A549 (cell line): ENCODE measurements at places on chromosomes 3 and 15. TPM values are rescaled to one million over a fixed set of nuclear protein-coding genes. Genes with fewer than 3 reads are reported as not detected.
A peak's percentile ranks its signal among the peaks of the same experiment; 100 is the strongest.

LMOD3 gene
- polyA plus RNA-seq = not detected in 3 replicates

RNF13 gene
- 39.0 to 46.2 TPM (median 44.5 TPM) in 3 replicates for polyA plus RNA-seq

MORC1 gene
- not detected in 3 replicates for polyA plus RNA-seq

TMEM202 gene
- not detected in 3 replicates for polyA plus RNA-seq

DNA sequence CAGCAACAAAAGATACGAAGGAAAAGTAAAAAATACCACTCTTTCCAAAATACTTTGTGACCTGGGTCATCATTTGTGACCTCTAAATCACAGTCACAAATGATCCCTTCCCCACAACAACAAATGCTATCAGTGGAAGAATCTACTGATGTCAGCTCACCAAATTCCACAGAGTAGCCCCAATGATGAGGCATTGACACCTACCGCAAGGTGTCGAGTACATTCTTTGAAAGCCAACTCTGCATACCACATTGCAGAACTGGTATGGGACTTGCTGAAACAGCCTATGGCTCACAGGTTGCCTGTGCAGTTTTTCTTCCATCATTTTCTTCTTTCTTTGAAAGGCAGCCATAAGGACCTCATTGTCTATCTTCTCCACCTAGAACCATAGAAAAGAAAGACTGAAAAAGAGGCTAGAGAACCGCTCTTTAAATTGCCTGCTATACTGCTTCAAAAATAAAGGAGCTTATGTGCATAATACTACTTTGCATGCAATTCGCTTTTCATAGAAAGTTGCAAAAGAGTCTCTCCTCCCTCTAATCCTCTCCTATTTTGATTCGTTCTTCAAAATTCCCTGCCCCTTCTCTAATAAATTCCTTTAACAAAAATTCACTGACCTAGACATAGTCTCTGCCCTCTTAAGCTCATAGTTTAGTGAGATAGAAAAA is 21.4 kb upstream of the KPNA1 start:
- DNase-seq = no peak

- DNase-seq = no peak
These were observed 53.6 kb upstream of the SNRPA1 start for GRCh38 chr15:101348643-101349042.

DNA sequence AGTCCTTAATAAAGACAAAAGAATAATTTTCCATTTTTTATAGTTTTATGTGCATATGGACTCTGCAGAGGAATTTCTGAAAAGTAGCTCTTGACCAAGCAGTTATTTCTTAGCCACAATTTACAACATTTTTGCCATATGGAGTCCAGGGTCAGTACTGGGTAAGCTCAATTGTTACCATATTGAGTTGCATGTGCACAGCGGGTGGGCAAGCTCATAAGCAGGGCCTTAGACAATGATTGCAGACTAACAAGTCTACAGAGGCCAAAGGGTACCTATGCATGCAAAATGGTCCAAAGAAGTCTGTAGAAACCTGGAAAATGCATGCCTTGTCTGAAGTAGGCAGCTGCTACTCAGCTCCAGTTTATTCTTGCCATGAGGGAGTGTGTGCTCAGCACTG is 19.0 kb upstream of the ARHGEF26 start:
- DNase-seq = no peak

DNA sequence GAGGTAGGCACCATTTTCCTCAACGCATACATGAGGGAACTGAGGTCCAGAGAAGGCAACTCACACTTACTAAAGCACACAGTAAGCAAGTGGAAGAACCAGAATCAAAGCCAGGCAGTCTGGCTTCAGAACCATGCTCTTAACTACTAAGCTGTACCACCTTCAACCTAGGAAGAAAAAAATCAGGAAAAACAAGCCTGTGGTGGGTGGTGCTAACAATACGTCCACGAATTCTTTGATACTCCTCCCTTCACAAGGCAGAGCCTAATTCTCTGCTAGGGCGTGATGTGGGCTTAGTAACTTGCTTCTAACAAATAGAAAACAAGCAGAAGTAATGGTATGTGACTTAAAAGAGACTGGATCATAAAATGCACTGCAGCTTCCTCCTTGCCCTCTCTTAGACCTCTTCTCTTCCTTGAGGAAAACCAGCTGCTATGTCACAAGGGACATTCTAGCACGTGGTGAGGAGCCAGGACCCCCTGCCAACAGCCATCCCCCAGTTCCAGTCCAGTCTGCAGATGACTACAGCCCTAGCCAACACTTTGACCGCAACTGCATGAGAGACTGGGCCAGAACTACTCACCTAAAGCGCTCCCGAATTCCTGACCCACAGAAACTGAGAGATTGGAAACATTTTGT is 36.9 kb downstream of the HACD2 start:
- DNase-seq = no peak

DNA sequence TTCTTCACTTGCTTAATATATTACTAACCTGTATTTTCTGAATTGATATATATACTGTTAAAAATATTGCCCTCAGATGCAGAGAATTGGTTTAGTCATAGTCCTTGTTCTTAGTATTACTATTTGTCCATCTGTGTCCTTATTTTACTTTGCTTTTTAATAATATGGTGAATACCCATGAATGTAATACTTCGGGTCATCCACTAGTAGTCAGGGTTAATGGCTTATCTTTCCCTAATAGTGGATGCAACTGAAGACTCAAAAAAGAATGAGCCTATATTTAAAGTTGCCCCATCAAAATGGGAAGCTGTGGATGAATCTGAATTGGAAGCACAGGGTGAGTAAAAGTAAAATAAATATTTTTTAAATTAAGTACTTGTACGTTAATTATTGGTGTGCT is 36.5 kb downstream of the U2SURP start:
- DNase-seq = no peak

- no peak for DNase-seq
These were observed 11.3 kb downstream of the SLCO2A1 start for GRCh38 chr3:134018406-134018805.

DNA sequence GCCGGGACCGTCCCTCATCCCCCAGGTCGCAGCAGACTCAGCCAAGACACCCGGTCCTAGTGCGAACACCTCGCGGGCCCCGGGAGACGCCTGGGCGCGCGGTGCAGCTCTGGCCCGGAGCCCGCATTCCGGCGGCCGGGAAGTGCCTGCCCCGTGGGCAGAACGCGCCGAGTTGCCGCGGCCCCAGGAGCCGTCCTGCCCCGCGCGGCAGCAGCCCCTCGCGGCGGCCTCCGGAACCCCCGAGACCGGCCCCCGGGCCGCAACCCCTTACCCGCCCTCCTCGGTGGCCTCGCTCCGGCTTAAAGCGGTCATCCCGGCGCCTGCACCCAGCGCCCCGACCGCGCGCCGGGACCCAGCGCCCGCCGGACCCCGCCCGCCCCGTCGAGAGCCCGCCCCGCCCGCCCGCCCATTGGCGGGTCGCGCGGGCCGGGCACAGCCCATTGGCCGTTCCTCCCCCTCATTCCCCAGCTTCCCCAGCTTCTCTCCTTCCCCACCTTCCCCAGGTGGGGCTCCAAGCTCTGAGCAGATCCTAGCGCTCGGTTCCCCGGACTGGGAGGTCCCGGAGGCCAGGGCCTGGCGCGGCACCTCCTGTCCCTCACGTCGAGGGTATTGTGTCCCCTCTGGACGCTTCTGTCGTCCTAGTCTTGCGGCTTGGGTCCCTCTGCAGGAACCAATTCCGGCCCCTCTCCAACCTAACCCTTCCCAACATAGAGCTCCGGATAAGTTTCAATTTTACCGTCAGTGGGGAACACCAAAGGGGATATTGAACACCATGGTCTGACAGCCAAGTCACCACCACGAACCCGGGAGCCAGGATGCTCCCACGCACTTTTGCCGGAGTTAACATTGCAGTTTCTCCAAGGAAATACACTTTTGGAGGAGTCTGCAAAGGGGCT is at the start of gene GRAMD2A:
GRAMD2A (minus strand) TSS at position 328 of the 896 bp plus-strand sequence.
- peak; percentile 30 for DNase-seq

- DNase-seq = no peak
These were observed 146.4 kb downstream of the ERC2 start for GRCh38 chr3:56321892-56322291.

GRCh38 chr3:100082714-100083113 is 31.6 kb downstream of the FILIP1L start:
- no peak for DNase-seq

DNA sequence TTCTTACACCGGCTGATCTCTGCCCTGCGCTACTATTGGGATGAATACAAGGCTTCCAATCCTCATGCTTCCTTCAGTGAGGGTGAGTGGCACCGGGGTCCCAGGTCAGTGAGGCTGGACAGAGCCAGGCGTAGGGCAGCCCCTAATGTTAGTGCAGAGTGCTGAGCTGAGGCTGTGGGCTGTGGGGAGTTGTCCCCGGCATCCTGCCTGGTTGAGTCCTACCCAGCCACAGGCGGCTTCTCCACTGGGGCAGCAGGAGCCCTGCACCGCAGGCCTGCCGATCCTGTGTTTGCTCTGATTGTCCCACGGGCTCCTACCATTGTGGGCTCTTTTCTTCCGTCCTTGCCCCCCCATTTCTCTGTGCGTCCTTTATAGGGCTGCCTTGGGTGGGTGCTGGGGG is 13.3 kb downstream of the RNF123 start:
- no peak for DNase-seq

DNA sequence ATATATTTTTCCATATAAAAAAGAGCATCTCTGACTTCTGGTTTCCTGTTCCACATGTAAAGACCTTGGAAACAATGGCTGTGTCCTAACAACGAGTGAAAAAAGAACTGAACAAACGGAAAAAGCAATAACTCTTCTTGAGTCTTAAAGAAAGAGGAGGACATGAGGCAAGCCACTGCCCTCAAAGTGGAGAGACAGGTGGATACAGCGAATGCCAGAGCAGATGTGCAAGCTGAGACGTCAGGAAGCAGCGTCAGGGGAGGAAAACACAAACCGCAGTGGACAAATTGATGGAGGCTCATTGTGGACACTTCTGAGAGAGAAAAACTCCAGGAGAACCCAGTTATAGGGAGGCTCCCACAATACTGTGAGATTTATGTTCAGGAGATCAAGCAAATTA is 208.0 kb upstream of the MME start:
- DNase-seq = no peak
